ENCODE measurements at places on chromosomes 3 and 15.

DNA sequence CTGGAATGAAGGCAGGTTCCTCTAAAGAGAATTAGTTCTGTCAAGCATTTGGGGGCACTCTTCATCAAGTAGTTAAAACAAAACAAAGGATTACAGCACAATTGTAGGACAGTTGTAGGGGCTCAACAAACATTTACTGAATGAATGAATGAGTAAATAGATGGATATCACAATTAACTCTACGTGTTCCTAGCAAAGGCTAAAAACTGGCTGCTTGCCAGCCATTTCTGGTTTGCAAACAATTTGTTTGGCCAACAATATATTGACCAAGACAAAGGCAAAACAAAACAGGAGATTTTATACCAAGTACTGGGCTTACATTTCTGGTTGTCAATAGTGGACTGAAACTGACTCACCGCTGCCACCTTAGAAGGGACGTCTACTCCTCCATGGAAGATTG is 116.8 kb downstream of the ZNF280D start:
- DNase-seq: no peak

DNA sequence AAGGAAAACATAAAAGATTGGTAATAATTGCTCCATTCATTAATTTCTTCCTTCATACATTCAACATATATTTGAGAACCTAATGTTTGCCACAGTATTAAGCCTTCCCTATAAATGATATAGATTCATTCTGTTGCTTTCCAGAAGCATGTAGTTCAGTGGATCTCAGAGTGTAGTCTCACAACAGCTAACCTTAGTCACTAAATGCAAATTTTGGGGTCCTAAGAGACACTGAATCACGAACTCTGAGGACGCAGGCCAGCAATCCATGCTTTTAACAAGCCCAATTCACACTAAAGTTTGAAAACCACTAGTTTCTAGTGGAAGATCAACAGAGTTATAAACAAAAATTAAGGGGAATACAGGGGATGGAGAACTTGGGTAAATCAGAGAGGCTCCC is 7.2 kb upstream of the AQR start:
- DNase-seq: no peak

- no peak for DNase-seq
Measured at GRCh38 chr3:4994823-4995499, 15.7 kb downstream of the BHLHE40 start.

DNA sequence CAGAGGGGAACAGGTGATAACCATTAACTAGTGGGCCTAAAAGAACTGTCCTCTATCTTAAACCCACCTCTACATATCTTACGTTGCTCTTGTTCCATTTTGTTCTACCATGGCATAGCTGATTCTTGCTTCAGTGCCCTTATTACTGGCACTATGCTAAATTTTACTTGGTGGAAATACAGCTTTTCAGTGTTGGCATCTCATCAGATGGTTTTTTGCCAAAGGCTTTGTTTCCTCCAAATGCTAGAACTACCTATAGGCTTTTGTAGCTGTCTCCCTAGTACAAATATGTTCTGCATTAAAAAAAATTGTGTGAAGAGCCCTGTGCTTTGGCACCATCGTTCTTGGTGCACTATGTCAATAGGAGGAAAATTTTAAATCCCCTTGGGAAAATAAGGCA is 145.0 kb upstream of the ZBTB20 start:
- DNase-seq: no peak

GRCh38 chr15:93235926-93236780 is 147.1 kb upstream of the RGMA start:
- DNase-seq: no peak

DNA sequence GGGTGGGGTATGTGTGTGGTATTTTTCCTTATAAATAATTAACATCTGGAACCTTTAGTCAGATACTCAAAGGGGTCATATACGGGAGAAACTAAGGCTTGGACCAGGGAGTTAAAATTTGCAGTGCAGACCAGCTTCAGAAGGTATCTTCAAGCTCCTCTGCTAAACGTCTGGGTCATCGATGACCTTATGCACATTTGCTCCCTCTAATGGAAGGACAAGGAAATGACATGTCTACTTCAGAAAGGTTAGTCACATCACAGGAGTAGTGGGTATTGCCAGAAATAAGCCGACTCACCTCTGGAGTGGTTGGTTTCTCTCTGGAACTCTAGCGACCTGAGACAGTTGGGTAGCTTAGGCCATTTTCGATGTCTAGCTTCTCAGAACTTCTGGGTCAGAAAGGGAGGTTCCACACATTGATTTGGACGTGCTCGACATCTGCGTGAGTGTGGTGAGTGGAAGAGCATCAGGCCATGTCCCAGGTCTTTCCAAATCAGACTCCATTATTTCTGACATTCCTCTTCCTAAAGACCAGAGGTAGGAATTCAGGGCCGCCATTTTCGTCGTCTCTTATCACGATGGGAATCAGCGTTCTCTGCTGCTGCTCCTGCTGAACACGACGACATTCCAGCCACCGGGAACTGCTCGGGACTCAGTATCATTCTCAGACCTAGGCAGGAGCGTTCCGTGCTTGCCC is 31.8 kb upstream of the RASA2 start:
- DNase-seq: peak; percentile 32

DNA sequence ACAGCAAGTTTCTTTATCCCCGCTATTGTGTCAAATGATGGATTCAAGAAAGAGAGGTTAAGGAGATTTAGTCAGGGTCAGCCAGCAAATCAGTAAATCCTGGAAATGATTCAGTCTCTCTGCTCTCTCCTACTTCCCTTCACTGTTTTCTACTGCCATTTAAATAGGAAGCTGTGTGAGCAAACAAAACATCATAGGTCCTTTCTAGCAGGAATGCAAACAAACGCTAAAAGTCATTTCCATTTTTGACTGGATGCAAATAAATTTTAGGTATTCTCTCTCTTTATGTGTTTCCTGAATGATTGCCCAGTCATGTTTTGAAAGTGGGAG is 299.4 kb upstream of the RORA start:
- no peak for DNase-seq

- no peak for DNase-seq
Measured at GRCh38 chr3:56747150-56747549, 54.6 kb downstream of the ARHGEF3 start.
